ENCODE measurements at places on chromosomes 11 and 22.

DNA sequence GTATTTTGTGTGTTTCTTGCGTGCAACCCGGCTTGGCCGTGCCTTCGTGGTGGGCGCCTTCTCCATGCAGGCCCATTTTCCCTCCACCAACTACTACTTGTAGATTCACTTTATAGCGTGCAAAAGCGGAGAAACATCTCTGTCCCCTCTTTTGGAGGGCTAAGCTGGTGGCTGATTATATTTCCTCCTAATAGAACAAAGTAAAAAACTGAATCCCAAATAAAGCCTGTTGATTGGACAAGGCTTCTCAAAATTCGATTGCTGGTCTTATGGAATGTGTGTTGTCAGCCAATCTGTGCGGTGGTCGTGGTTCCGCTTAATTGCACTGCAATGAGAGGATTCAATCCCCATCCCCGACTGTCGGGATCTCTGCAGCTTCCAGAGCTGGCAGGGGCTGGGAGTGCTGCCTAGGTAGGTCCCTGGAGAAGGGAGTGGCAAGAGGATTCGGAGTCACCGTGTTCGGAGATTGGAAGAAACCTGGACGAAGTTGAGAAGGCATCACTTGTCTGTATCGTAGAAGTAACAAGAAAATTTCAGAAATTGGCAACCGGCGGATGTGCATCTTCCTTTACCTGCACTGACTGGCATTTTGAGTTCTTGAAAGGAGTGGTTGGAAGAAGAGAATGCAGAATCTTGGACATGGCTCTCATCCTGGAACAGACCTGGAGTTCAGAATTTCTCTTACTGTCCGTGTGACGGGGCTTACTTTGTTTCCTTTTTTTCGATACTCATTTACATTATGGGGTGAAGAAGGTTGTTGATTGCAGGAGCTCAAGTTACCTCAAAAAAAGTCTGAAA lies 1.1 kb downstream of the HMGXB4 start:
- peak; percentile 40 for DNase-seq

GRCh38 chr22:46173152-46173551 lies 22.8 kb downstream of the PPARA start:
- no peak for DNase-seq

DNA sequence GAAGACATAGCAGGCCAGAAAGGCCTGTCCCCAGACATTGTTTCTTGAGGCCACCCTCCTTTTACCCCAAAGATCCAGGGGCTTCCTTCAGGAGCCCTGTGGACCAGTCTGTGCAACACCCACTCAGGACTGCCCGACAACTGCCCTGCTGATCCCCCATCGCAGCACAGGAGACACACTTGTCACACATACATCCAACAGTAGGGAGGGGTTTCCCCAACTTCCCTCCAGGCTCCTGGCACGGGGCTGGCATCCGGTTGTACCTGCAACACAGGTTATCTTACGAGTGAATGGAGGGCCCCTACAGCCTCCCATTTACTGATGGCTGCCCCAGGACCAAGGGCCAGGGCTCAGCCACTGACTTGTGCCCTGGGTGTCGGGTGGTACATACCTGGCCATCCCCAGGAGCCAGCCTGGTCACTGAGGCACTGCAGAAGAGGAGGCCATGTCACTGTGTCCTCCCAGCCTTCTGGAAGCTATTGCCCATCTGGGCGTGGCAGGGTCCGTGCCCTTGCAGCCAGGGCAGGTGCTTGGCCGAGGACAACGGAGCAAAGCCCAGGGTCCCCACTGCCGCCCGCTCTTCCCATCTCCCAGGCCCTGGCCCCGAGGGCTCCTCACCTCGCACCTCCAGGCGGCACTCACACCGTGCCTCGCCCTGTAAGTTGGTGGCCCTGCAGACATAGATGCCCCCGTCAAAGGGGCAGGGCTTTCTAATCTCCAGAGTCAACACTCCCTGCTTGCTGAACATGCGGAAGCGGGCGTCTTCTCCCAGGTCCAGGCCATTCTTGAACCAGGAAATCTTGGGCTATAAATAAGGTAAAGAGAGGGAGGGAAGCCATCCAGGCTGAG lies 20.8 kb downstream of the MYBPC3 start:
- DNase-seq = no peak

GRCh38 chr11:48028914-48029680 lies 48.7 kb downstream of the PTPRJ start:
- no peak for DNase-seq

DNA sequence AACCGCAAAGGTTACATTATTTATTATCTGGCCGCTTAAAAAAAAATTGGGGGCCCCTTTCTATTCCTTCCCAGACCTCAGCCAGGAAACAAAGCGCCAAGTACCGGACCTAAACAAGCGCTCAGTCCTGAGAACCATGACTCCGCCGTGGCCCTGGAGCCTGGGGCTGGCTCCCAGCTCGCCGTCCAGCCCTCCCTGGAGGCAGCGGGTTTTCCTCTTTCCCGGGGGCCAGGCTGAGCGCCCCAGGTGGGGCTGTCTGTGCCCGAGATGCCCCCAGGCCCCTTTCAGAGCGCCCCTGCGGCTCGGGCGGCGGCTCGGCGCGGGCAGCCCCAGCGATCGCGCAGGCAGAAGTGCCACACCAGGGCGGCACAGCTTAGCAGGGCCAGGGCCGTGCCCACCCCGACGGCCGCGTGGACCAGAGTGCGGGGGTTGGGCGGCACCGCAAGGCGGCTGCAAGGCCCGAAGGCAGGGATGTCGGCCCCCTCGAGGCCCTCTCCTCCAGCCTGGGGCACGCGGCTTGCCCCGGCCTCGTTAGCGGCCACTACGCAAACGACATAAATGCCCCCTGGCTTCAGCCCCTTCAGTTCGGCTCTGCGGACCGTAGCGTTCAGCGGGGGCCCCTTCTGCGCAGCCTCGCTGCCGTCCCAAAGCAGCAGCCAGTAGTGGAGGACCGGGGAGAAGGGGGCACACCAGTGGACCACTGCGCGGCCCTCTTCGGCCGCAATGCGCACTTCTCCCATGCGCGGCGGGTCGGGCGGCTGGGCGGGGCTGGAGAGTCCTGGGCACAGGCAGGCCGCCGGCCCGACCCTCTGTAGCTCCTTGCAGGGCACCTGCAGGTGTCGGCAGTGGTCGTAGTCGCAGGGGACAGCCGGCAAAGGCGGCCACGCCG lies 1.6 kb downstream of the LRRN4CL start:
- no peak for DNase-seq

GRCh38 chr22:48579043-48579927 lies 1248.4 kb downstream of the BRD1 start:
- no peak for DNase-seq

All from mesothelial cell of epicardium (in vitro differentiated cells).